ENCODE measurements at places on chromosomes 5 and 9.

GRCh38 chr9:5263351-5264218 is 32.4 kb downstream of the INSL4 start:
- peak; percentile 15 for DNase-seq

GRCh38 chr5:65943771-65944170 is 17.4 kb downstream of the ERBIN start:
- DNase-seq, result no peak

- no peak for DNase-seq
Measured at GRCh38 chr9:72581694-72582093, 60.3 kb downstream of the TMC1 start.

GRCh38 chr9:82894961-82895821 is 167.8 kb downstream of the RASEF start:
- no peak for DNase-seq

- no peak for DNase-seq
Measured at GRCh38 chr9:23563517-23563916, 262.5 kb downstream of the ELAVL2 start.

GRCh38 chr9:136504512-136505348 is 21.9 kb upstream of the SEC16A start:
- DNase-seq, result no peak

- no peak for DNase-seq
Measured at GRCh38 chr5:75886706-75887105, 169.5 kb upstream of the POC5 start.

DNA sequence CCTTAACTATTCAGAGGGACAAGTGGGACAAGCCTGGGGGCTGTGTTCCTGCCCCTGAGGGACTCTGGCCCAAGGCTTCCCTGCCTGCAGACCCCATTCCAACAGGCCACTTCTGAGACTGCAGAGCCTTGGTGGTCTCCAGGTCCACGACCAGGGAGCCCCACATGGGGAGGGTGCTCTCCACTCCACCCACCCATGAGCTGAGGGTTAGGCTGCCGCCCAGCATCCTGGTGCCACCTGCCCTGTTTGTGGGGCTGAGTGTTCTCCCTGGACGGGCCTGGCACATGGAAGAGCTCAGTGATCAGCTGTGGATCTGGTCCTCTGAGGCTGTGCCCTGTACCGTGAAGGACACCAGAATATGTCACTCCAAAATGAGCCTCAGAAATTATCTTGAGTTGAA is 2.5 kb upstream of the ABO start:
- DNase-seq, result no peak

DNA sequence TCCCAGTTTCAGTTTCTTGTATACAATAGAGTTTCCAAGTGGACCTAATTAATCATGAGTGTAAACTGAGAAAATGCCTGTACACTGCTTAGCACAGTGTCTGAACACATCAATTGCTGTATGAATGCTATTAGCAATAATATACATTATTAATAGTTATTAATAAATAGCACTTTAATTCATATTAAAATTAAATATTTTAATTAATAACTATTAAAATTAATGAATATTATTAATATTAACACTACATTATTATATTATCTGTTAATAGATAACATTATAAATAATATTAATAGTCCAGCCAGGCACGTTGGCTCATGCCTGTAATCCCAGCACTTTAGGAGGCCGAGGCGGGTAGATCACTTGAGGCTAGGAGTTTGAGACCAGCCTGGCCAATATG is 244.9 kb upstream of the ANKRD55 start:
- DNase-seq, result no peak

DNA sequence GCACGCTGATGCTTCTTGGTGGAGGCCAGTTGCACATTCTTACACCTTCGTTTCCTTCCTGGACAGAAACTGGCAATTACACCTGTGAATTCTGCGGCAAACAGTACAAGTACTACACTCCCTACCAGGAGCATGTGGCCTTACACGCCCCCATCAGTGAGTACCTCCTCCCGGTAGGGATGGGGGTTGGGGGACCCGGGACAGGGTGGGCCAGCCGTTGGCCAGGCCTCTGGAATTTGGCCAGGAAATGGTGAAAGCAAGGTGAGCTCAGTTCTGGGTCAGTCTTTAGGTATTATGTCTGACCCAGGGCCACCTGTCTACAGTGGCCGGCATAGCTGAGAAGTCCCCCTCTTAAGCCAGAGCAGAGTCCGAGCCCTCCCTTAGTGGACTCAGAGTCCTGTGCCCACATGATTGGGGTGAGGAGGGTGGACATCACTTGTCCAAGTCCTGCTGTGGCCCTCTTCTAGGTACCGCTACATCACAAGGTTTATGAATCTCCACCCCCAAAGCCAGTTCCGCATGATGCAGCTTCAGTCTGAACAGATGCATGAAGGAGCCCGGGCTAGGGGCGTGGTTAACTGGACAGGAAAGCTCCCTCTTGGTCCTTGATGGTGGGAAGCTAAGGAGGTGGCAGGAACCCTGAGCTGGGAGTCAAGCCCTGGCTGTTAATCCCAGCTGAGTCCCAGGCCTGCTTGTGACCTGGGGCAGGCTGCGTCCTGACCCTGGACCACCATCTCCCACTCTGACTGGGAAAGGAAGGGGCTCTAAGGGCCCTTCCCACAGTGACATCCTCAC is 61.3 kb downstream of the AMBP start:
- no peak for DNase-seq

DNA sequence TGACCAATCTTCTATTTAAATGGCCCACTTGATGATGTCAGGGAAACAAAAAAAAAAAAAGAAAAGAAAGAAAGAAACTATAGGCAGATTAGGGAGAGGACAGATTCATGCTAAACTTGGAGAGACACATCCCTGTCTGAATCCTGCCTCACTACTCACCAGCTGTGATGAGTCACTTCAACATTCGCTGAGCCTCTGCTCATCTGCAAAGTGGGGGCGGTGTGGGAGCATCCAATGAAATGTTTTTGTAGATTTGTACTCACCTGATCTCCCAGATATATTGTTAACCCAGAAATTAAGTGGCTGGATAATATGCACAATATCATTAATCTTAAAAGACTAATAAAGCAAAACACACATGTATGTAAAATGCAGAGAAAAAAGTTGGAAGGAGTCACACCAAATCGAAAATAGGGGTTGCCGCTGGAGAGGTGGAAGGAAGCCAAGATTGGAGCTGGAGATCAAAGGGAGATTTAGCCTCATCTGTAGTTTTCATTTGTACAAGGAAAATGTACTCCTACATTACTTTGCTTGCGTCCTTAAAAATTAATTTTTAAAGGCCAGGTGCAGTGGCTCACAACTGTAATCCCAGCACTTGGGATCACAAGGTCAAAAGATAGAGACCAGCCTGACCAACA is 17.0 kb upstream of the ERGIC1 start:
- DNase-seq, result no peak

DNA sequence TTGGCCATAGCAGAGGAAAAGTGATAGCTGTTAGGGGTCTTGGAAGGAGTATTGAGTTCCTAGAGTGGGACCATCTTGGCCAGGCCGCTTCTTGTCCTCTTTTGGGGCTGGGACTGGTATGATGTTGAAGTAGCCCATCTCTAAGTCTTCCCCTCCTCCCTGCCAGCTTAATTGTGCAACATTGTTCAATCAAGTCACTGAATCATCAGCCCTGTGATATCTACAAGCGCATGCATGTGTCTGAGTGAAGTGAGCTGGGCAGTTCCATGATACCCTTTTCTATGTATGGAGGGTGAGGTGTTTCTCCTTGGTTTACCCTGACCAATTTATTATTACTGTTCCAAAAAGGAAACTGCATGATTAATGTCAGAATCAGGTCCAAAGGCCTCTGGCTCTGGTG is 112.2 kb downstream of the C9orf152 start:
- DNase-seq, result no peak

DNA sequence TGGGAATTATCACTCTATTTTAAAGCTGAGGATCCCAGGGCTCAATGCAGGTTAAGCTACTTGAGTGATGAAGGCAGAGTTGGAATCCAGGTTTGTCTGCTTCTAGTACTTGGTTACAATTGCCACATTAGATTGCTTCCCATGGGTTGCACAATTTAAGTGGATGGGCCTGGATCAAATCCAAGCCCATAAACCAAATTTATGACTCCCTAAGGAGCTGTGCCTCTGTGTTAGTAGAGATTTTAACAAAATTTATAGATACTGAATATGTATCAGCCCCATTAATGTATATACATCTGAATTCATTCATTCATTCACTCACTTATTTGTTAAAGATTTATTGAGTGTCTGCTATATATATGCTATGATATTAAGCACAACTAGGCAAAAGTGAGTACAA is 332.3 kb upstream of the KLF9 start:
- no peak for DNase-seq

- peak; percentile 49 for DNase-seq
Measured at GRCh38 chr5:109412981-109413402, 3.2 kb upstream of the PJA2 start.

- DNase-seq, result no peak
Measured at GRCh38 chr9:6424940-6425339, 11.9 kb downstream of the UHRF2 start.

DNA sequence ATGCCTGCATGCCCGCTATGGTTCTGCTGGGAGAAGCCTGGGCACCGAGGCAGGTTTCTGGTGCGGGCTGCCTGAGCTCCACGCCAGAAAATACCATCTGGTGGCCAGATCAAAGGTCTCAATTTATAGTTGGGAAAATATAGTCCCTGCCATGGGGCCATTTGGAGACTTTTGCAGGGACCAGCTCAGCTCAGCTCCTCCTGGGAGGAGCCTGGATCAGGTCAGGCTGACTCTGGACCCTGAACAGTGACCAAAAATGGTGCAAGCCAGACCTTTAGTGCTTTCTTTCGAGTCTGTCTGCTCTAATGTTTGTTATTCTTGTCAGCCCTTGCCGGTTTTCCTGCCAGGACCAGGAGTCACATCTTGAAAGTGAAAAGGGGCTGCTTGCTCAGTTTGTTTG is 31.8 kb downstream of the HMCN2 start:
- DNase-seq, result no peak

- no peak for DNase-seq
Measured at GRCh38 chr9:9961934-9962333, 650.9 kb downstream of the PTPRD start.

- DNase-seq, result no peak
Measured at GRCh38 chr9:35293376-35293964, 131.7 kb downstream of the UNC13B start.

GRCh38 chr9:21281275-21281674 is 23.8 kb downstream of the IFNA5 start:
- no peak for DNase-seq

- DNase-seq, result no peak
Measured at GRCh38 chr5:125411744-125412560, 665.5 kb upstream of the ZNF608 start.

DNA sequence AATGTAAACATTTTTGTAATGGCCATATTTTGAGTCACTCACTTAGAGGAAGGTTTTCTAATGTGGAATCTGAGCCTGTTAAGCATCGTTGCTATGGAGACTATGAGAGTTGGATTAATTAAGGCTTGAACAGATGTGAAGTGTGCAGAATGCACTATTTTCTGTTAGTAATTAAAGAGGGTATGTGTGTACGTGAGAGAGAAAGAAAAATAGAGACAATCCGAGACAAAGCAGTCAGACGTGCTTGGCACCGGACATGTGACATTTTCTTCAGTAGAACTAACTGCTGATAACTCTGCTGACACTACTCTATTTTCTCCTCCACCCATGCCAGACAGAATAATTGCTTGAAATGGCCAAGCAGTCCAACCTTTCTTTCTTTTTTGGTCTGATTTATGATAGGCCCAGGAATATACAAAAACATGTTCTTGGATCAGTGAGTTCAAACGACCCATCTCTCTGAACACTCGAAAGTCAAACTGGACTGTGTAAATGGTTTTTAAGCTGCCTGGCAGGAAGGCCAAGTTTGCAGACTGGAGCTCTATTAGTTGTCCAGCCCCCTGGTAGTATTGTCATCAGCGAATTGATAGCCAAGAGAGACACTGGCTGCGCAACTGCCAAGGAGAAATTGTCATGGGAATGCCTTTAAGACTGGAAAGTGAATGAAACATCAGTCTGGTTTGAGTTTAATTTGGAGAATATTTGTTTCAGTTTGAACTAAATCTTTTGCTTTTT is 322.1 kb downstream of the ARHGEF28 start:
- no peak for DNase-seq

DNA sequence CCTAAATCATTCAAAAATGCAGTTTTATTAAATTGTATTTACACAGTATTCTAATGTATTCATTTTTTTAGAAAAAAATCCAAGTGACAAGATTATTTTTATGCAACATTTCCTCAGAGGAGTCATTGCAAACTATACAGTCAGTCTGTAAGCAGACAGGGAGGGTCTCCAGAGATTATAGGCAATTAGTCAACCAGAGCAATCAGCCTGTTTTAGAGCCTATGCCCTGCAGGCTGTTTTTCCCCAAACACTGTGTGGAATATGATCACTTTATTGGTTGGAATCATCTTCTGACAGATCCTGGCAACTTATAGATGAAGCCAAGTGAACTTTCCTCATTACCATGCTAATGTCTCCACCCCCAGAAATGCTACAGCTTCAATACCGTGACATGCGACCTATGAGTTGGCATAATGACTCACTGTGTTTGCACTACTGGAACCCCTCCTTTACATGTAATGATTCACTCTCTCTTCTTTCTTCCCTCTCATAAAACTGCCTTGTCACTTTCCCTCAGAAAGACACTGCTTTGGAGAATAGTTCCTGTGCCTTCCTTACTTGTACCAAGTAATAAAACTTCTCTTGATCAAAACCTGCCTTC is 577.7 kb upstream of the FTMT start:
- DNase-seq, result no peak

- DNase-seq, result no peak
Measured at GRCh38 chr9:69443178-69443577, 118.2 kb downstream of the ENTREP1 start.

DNA sequence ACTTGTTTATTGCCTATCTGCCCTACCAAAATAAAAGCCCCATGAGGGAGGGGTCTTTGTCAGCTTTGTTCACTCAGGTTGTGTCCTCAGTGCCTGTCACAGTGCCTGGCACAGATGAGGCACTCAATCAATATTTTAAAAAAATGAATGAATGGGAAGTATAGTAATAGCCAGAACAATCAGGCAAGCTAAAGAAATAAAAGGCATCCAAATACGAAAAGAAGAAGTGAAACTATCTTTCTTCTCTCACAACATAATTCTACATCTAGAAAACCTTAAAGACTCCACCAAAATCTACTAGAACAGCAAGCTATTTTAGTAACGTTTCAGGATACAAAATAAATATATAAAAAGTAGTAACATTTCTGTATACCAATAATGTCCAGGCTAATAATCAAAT is 37.8 kb upstream of the C5orf63 start:
- no peak for DNase-seq

DNA sequence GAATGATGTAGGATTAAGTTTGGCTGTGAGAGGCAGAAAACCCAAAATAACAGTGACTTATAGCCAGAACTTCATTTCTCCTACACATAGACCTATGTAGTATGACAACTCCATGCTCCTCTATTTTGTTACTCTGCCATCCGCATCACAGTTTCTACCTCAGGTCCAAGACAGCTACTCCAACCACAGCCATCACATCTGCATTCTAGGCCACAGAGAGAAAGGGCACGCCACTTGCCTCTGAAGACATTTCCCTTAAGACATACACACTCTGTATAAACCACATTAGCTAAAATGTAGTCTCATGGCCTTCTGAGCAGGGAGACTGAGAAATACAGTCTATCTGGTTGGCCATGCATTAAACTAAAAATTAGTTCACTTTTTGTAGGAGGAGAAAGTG is 10.0 kb downstream of the SPINK4 start:
- no peak for DNase-seq

- no peak for DNase-seq
Measured at GRCh38 chr5:88688156-88688983, 194.6 kb downstream of the MEF2C start.
